ENCODE measurements at places on chromosomes 1 and 21.

DNA sequence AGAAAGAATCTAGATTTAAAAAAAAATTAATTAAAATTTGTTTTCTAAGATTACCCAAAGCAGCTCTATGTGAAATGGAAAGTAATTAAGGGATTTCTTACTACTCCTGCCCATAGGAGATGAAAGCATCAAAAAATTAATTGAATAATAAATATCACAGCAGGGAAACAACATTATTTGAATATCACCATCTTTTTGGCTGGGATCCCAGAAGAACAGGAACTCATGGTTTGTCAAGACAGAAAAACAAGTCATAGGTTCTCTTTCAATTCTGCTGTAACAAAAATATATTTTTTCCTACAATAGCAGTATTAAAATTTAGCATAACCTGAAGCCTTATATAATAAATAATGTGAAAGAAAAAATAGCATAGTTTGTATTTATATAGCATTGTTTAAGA, 1713.4 kb downstream of the NCAM2 start:
- DNase-seq: no peak

- no peak for DNase-seq
These were observed 20.8 kb upstream of the MPC2 start for GRCh38 chr1:167957710-167958109.

GRCh38 chr1:29655945-29656850, 419.9 kb downstream of the PTPRU start:
- peak; percentile 31 for DNase-seq

- no peak for DNase-seq
These were observed 31.0 kb upstream of the H6PD start for GRCh38 chr1:9203511-9203982.

DNA sequence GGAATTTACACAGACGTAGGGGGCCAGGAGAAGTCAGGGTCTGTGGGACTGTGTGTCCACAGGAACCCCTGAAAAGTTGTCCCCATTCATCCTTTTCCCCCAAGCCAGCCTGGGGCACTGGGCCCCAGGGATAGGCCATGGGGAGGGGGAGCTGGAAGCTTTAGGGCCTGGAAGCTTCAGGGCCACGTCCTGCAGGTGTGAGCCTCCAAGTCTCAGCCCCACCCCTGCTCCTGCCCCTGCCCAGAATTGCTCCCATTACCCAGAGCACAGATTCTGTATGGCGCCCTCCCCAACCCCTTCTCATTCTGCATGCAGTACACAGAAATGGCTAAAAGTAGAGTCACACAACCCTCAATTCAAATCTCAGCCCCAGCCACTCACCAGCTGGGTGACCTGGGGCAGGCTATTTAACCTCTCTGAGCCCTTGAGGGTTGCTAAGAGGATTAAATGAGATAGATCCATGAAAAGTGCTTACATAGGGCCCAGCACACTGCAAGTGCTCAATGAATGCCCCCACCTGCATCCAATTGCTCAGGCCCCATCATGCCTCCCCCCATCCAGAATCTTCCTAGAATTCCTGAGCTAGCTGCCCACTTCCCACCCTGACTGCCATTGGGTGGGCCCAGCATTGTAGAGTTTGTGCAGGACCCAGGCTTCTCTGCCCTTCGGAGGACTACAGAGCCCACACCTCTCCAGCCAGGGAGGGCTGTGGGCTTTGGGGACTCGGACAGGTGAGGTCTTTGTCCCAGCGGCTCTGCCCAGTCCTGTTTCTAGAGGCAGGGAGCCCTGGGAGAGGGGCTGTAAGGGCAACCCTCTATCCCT, 6.5 kb downstream of the RAP1GAP start:
- no peak for DNase-seq
